ENCODE measurements at places on chromosomes 3 and 15.

GRCh38 chr3:100030346-100030745 lies 84.0 kb downstream of the FILIP1L start:
- DNase-seq: no peak

DNA sequence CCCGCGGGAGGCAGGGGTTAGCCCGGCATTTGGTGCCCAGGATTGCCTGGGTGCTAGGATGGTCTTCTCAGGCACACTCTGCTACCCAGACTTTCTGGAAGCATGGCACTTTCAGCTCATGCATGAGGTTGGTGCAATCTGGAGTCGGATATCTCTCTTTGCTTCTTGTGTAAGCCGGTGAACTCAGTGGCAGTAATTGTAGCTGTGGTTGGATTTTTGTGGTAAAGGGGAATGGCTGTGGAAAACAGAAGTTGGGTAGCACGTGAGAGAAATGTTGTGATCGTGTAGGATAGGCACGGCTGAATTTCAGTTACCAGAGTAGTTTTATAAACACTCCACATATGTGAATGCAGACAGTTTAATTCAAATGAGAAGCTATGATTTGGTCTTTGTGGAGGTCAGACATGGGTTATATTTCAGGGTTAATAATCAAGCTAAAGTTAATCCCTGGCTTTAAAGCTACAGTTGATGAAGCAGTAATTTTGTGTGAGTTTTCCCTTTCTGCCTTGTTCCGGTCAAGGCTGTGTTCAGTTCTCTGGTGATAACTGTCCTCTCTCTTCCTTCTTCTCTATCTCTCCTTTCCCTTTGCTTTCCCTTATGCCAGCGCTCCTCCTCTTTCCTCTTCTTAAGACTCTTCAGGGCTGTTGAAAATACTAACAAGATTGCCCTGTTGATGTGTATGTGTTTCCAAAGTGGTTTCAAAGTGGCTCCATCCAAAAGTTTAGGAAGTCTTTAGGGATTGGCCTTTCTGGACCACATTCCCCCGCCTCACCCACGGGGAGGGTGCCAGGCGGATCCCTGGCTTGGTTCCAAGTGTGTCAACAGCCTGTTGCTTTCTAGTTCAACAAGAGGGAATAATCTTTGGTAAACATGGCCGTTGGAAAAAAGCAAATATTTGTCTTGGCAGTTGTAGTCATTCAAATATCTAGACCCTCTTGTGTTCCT lies 404.6 kb upstream of the C2CD4B start:
- DNase-seq: peak; percentile 95

DNA sequence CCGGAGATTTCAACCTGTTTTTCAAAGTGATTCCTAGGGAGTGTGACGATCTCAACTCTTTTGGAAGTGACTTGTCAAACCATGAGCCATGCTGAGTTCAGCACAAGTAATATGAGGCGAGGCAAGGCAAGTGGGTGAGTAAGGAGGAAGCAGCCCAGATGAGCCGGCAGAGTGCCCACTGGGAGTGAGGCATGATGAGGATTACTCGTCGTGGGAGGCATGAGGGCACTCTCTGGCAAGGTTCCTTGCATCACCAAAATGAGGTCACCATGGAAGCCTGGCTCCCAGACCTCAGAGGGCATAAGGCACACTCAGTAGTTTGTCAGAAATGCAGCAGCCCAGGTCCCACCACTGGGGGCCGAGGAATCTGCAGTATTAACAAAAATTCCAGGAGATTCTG lies 636.1 kb downstream of the MAGI1 start:
- DNase-seq: no peak

GRCh38 chr3:27718459-27718858 lies 3.7 kb downstream of the EOMES start:
- no peak for DNase-seq

DNA sequence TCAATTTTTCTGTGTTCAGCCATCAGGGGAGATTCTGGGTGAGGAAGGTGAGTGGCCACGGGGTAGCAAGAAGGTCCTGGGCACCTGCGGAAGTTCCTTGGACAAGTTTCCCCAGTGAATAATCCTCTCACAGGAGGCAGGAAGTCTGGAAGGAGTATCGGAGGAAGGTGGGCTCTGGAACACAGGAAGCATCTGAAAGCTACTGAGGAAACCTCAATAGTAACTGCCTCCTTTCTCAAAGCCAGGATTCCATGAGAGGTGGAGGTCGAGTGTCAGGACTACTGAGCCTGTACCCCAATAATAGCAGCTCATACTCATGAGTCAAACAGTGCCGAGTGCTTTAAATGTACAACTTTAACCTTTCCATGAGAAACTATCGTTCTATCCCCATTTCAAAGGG lies 110.9 kb downstream of the OXNAD1 start:
- no peak for DNase-seq

DNA sequence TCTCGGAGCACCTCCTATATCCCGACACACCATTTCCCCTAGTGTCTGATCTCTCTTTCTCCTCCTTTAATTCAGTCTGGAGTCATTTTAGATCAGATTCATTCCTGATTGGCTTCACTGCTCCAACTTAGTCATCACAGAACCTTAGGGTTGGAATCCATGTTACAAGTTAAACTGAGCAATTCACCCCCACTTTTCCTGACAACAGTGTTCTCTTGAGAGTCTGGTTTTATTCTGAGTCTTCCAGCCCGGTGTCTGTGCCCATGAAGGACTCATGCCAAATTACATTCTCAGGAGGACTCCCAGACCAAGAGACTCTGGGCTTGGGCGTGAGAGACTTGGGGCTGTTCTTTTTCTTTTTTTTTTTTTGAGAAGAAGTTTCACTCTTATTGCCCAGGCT lies 57.5 kb downstream of the LPP start:
- no peak for DNase-seq

DNA sequence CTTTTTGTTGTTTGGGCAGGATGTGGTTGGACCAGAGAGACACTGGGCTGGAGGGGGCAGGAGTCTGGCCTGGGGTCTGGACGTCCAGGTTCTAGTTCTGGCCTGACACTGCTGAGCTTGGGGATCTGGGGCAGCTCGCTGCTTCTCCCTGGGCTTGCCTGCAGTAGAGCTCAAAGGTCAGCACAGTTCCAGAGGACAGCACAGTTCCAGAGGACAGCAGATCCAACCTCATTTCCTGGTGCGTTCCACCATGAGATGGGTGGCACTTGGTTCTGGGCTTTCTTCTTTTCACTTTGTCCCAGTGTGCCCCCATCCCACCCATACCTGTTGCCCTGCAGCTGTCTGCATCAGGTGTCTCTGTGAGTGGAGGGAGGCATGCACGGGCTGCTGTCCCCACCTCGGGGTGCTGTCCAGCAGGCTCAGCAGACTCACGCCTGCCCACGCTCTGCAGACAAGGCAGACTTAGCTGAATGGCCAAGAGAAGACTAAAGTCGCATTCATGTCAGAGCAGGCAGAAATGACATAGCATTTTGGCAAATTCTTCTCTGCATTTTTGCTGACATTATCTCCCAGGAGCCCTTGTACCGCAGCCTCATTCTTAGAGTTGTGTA lies 16.7 kb downstream of the CACNA2D3 start:
- DNase-seq: no peak

- no peak for DNase-seq
Measured at GRCh38 chr3:94423578-94423977, 360.7 kb downstream of the NSUN3 start.

DNA sequence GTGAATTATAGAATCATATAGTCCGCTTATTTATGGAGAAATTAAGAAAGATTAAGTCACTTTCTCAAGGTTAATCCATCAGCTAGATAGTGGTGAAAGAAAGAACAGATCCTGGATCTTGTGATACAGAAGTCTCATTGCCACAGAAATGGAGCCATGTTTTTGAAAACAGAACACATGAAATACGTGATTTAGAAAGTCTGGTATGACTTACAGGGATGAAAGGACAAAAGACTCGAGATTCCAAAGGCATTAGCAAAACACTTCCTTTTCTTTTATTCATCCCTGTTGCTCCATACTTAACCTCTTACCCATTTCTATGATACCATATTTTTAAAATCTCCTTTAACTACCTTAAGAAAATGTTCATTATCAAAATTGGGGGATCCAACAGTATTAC lies 40.0 kb upstream of the TEX9 start:
- no peak for DNase-seq

DNA sequence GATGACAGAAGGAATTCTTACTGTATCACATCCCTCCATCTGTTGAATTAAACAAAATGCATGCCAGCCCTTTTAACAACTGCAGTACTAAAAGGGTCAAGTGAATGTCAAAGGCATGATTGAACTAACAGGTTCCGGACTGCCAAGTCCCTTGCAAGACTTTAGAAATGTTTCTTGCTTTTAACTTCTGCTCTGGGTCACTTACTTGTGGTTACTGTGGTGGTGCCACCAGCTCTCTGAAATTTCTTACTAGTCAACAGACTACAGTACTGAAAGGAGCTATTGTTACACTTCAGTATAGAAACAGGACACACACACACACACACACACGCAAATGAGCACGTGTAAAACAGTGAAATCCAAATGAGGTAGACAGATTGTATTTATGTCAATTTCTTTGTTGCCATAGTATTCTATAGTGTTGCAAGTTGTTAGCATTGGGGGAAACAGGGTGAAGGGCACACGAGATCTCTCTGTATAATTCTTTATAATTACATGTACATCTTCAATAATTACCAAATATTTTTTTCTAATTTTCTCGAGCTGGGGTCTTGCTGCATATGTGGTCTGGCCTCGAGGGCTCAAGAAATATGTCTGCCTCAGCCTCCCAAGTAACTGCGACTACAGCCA lies 79.9 kb upstream of the SLC25A26 start:
- DNase-seq: no peak

GRCh38 chr3:77939726-77940125 lies 899.8 kb downstream of the ROBO2 start:
- DNase-seq: no peak

DNA sequence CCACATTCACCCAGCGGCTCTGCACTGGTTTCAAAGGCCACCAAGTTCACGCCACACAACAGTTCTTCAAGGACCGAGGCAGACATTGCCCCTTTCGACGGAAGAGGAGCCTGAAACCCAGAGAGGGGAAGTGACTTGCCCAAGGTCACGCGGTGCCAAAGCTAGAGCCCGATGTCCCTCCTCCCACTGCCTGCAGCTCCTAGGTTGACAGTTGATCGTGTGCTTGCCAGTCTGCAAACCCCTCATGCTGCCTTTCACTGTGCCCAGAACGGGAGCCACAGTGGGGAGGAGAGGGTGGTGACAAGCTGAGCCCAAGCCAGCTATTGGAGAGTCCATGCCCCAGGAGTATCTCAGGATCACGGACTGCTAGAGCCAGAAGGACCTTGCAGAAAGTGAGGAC lies 230.9 kb downstream of the XXYLT1 start:
- no peak for DNase-seq

DNA sequence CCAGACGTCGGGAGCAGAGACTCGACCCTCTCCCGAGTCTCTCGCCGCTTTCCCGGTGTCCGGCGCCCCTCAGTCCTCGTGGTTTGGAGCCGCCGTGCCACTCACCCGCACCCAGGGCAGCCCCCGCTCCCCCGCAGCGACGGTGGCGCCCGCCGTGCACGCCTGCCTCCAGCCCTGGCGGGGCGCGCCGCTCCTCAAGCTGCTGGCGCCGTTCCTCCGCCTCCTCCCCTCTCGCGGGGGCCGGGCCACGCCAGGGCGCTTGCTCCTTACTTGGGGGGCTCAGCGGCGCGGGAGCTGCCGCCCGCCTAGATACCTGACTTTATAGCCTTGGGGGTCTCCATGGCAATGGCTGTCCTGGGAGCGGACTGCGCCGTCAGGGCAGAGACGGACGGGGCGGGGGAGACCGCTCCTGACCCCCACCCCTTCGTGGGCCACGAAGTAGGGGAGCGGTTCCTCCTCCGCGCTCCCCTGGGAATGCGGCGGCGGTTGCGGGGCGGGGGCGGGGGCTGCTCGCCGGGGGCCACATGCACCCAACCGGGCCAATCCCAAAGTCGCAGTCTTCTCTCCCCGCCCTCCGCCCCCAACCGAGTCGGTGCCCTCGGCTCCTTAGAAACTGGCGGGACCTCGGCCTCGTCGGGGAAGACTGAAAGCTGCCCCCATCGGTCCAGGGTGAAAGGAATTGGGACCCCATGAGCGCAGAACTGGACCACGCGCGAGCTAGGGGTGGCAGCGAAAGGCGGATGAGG lies at the start of gene ANKRD63:
Gene ANKRD63 (minus strand): TSS at position 196 of the 746 bp plus-strand sequence. CDS start 478 bp downstream, outside the sequence.
- DNase-seq: peak; percentile 39

DNA sequence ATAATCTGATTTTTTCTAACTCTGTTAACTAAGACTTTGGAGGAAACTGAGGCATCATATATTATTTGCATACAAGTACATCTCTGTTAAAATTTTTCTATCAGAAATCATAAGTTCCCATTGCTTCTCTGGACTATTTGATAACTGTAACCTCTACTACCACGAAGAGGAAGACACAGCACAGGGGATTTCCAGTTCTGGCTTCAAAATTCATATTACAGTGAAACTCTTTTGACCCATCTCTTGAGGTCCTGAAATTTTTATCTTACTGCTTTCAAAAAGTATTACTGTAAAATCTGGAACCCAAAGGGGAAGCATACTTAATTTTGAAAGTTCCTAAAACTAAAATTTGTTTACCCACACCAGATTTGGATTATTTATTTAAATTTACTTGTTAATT lies 4.2 kb downstream of the PLSCR1 start:
- DNase-seq: no peak

DNA sequence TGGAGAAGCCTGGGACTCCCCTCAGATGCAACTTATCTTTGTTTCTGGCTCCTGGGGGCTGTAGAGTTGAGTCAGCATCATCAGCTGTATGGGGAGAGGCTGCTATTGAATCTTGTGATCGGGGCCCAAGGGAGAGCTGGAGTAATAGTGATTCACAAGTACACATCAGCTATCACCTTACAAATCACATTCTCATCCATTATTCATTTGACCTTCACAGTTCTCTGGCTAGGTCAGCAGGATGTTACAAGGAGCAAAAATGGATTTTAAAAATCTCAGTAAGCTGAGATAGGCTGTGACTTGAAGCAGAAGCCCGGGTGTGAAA lies 175.0 kb downstream of the OPA1 start:
- no peak for DNase-seq

- DNase-seq: no peak
Measured at GRCh38 chr3:16670191-16670590, 65.0 kb upstream of the DAZL start.

- DNase-seq: no peak
Measured at GRCh38 chr15:43794269-43795037, 2.3 kb downstream of the SERF2 start.

- DNase-seq: no peak
Measured at GRCh38 chr15:75732177-75732808, 19.6 kb upstream of the CSPG4 start.

DNA sequence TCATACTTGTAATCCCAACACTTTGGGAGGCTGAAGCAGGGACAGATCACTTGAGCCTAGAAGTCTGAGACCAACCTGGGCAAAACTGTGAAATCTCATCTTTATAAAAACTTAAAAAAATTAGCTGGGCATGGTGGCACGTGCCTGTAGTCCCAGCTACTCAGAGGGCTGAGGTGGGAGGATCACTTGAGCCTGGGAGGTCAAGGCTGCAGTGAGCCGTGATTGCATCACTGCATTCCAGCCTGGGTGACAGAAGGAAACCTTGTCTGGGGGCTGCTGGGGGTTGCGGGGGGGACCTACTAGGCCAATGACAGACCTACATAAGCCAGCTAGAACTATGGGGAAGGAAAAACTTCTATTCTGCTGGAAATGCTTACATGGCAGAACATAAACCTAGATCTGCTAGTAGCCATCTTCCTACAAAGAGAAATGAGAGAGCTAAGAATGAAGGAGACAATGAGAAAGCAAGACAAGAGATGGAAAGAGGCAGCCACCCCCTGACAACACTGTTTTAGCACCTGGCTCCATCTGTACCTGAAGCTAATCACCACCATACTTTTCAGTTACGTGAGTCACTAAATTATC lies 23.9 kb downstream of the FOXP1 start:
- DNase-seq: no peak

GRCh38 chr15:69610858-69611257 lies 158.2 kb downstream of the RPLP1 start:
- no peak for DNase-seq

- DNase-seq: no peak
Measured at GRCh38 chr3:126348308-126348920, 8.8 kb downstream of the KLF15 start.

Data from COR-L47 (cell line).